ENCODE measurements at places on chromosomes 2 and 18.

GRCh38 chr2:20422402-20423271 is 24.2 kb upstream of the RHOB start:
- DNase-seq, result no peak

GRCh38 chr18:5196253-5197031 is 615 bp downstream of the AKAIN1 start:
- DNase-seq, result no peak

DNA sequence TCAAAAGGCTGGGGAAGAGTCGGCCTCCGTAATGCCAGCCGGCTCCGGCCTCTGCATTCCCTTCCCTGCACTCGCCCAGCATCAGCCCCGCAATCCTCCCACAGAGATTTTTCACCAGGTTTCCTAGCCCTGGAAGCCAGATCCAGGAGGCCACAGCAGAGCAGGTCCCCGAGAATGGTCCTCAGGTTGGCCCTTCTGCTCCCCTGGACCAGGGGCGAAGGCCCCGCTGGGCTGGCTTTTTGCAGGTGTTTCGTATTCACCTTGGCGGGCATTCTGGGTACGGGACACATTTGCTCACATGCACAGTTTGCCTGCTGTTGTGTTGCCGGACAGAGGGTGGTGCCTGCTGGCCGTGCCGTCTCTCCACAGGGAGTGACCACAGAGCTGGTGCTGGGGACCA is 309.5 kb downstream of the NDUFA10 start:
- DNase-seq, result no peak

DNA sequence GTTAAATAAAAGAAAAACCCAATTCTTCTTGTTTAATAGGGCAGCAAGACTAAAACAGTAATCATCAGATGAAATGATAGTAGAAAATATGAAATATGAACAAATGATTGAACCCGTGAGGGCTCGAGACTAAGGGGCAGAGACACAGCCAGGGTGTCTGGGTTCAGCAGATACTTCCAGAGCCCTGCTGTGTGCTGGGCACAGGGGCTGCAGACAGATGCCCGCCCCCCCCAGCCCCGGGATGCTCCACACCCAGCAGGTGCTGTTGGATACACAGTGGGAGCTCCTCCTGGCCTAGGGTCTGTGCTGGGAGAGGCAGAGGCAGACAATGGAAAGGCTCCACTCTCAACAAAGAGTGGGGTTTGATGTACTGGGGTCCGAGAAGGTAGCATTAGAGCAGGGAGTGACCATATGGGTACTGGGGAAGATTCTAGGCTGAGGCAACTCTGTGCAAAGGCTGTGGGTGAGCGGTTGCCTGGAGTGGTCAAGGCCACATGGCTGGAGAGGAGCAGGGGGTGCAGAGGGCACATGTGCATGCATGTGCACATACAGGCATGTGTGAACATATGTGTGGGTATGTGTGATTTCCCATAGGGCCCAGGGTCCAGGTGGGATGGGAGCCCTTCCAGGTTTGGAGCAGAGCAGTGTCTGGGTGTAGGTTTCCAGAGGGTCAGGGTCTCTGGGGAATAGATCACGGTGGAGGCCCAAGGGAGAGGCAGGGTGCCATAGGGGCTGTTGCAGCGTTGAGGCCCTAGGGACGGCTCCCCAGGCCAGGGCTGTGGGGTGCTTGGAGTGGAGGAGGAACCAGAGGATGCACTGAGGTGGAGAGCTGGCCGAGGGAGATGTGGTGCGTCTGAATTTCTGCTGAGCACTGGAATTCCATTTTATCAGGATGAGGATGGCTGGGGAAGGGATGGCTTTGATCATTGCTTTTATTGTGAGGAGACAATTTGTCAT is 36.7 kb downstream of the LDLRAD4 start:
- peak; percentile 12 for DNase-seq

DNA sequence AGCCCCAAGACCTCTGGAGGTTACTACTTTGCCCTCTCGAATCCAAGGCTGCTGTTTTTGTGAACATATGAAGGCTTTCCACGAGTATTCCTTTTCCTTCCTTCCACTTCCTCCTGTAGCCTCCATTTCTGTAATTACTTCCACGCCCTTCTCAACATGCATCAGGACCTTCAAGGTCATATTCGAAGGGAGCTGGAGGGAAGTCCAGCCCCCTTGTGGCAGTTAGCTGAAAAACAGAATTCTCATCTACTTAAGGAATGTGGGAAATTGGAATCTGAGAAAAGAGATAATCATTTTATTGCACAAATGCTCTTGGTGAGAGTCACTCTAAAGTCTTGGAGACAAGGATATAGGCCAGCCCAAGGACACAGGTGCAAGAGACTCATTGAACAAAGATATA is 1000.2 kb downstream of the TDRD15 start:
- no peak for DNase-seq

DNA sequence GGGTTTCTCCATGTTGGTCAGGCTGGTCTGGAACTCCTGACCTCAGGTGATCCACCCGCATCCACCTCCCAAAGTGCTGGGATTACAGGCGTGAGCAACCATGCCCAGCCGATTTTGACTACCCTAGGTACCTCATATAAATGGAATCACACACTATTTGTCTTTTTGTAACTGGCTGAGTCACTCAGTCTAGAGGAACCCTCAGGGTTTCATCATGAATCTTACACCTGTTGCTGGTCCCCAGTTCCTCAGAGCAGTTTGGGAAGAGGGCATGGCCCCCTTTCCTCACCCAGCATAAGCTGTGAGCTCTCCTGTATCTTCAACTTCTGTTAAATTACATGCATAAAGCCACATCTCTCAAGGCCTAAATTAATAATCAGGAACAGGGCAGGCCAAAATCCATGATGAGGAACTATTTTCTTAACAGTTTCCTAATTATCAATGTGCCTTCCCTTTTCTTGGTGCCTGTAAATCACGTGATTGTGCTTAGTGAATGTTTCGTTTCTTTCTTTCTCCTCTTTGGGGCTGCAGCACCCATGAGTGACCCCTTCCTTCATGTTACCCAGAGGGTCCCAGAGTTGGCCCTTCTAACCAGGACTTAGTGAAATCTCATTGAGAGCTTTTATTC is 20.9 kb downstream of the DYSF start:
- DNase-seq, result no peak

DNA sequence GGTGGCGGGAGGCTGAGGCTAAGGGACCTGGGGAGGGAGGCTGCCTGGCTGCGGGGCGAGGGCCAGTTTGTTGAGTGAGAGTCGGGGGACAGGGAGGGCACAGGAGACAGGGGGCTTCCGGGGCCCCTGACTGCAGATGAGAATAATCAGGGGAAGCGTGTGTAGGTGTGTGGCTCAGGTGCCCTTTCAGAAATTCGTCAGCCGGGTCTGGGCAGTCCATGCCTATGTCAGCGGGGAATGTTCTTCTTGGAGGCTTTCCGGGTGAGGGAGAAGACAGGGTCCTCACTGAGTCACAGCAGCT is 52.3 kb upstream of the OTOF start:
- DNase-seq, result no peak

GRCh38 chr2:71454221-71455010 is 1.1 kb downstream of the DYSF start:
- no peak for DNase-seq

DNA sequence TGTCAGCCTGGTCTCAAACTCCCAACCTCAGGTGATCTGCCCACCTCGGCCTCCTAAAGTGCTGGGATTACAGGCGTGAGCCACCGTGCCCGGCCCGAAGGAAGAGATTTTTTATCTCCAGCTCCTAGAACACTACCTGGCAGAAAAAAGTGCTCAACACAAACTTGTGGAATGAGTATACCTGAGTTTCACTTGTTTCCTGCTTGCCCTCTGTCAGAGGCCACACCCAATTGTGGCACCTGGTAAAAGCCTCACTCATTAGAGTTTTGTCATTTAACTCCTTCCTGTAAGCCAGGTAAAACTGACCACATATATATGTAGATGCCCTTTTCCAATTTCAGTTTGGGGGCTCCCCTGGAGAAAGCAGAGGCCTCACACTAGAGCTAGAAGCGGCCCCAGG is 42.2 kb upstream of the RTN4 start:
- no peak for DNase-seq

DNA sequence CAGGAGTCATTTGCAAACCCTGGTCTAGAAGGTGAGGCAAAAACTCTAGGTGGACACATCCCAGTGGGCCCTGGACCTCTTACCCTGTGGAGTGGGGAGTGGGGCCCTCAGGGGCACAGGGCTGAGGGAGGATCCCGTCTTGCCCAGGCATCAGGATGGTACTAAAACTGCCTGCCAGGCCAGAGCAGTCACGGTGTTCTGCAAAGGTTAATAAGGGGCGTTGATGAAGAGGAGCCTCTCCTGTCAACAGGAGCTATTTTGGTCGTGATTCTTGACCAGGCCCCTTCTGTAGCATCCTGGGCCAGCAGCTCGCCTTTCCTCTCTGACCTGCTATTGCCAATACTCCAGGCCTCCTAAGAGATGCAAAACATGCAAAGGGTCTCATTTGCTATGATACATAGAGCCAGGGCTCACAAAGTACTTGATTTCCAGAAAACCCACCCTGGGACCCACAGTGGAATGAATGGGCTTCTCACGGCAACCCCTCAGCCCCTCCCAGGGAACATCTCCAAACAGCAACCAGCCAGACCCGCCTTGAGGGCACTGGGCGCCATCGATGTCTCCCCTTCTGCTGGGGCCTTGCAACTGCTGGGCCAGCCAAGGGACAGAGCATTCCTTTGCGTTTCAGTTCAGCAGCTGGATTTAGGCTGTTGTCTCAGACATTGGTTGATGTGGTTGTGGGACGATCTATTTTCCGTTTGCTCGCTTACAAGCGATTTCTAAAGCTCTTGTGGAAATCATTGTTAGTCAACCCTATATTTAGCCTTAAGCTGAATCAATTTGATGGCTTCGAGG is 111.1 kb downstream of the PDCL3 start:
- no peak for DNase-seq

- no peak for DNase-seq
These were observed 22.8 kb downstream of the PRKCE start for GRCh38 chr2:45674035-45674816.

GRCh38 chr2:46308629-46309028 is 11.4 kb downstream of the EPAS1 start:
- no peak for DNase-seq

GRCh38 chr2:54455563-54456361 is at the start of gene SPTBN1:
Gene SPTBN1, plus strand, starts transcription at chr2:54456327. Its CDS starts 70,092 bp downstream, at chr2:54526419.
- DNase-seq, result no peak
